A549 treated with dexamethasone at 1 μM for 4 hours (cell line): ENCODE measurements at places on chromosomes 6 and 20. TPM values are rescaled to one million over a fixed set of nuclear protein-coding genes. Genes with fewer than 3 reads are reported as not detected.

Gene FAM110A
- 5.1 to 10.5 TPM (median 10.0 TPM) in 5 replicates for total RNA-seq

Gene MYT1
- 0.14 to 0.89 TPM (median 0.27 TPM) in 5 replicates for total RNA-seq

Gene CFB
- 1.4 to 2.1 TPM (median 1.6 TPM) in 5 replicates for total RNA-seq

Gene FOXO3
- 16.0 to 23.3 TPM (median 20.4 TPM) in 5 replicates for total RNA-seq
